Fibroblast of mammary gland (primary cell): ENCODE measurements at places on chromosomes 1 and 21.
A peak's percentile ranks its signal among the peaks of the same experiment; 100 is the strongest.

GRCh38 chr1:2159124-2159523 is 35.4 kb downstream of the FAAP20 start:
- no peak for DNase-seq

DNA sequence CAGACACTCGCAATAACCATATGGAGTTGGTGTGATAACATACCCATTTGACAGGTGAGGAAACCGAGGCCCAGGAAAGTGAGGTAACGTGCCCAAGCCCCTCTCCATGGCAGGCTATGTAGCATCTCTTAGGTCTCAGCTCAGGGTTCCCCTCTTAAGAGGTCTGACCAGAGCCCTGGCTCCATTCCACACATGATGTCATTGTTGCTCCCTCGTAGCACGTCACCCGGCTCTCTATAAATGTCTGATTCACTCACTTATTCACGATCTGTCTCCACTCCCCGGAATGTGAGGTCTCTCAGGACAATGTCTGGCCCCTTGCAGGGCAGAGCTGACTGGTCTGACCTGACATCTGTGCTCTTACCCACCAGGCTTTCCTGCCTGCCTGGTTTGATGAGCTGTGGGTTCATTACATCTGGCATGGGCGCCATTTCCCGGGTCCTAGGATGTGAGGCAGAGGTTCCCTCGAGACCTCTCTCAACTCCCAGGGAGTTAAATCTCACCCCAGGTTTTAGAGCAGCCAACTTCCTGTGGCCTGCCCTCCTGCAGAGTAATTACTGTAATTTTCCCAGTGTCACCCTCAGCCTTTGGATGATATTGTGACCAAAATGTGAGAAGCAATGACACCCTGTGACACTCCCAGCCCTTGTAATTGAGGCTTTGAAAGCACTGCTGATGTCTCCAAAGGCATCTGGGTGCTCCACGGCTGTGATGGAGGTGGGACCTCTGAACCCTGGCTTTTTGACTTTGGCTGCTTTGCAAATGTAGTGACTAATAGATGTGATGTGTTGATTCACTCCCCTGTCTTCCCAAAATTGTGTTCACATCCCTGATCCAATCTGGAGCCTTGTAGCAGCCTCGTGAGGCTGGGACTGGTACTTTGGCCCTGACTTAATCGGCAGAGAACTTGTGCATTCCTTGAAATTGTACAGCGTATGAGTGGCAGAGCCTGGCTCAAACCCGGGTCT is 10.6 kb downstream of the ACTL8 start:
- DNase-seq: peak; percentile 100

- DNase-seq: no peak
Measured at GRCh38 chr1:110113551-110113950, 1.3 kb downstream of the UBL4B start.

GRCh38 chr1:205598841-205599668 is 32.8 kb downstream of the ELK4 start:
- DNase-seq: peak; percentile 96

DNA sequence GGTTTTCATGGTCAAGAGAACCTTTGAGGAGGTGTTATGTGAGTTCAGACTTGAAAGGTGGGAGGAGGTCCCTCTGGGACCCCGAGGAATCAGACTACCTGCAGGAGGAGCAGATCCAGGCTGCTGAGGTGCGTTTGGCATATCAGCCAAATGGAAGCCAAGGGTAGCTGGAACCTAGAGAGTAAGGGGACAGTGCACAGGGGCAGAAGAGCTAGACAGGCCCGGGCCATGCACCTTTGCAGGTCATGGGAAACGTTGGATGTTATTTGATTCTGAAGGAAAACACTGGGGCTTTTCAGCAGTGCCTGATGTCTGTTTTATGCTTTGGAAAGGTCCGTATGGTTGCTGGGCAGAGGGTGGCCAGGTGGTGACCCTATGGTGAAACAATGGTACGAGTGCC is 169.2 kb downstream of the PGBD5 start:
- no peak for DNase-seq

DNA sequence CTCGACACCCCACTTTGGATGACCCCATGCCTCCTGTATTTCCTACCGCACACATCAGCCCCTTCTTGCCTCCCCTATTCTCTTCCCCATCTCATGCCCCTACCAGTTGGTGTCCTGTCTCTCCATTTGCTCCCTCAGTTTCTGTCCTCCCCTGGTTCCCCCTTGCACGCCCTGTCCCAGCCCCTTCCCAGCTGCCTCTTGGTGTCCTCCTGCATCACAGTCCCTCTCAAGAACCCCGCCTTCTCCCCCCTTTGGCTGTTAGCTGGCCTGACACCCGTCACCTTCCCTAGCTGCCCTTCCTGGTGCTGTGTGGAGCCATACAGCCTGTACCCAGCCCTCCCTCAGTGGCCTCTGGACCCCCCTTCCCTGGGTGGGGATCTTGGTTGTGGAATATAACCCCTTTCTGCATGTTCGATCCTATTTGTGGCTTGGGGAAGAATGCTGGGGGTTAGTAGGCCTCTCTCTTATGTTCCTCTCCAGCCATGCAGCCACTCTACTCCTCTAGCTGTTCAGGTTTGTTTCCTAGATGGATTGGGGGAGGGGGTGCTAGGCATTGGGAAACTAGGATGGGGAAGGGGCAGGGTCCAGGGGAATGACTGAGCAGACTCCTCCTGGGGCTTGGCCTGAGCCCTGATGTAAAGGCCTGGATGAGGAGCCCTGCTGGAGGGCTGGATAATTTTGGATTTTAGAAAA is 41.4 kb upstream of the NFASC start:
- no peak for DNase-seq

DNA sequence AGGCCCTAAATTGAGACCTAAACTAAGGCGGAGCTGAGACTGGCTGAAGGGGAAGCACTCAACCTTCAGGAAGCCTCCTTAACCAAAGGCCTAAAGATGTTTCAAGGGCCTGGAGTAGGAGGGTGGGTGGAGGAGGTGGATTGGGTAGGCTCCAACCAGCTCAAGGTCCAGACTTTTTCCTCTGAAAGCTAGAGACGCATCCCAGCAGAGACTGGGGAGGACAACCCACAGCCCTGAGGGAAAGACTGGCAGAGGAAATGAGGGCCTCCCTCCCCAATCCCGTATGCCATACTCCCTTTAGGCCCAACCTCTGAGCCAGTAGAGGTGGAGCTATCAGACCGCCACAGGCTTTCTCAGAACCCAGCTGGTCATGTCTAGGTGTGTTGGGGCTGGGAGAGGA is 1.1 kb downstream of the ECM1 start:
- no peak for DNase-seq

DNA sequence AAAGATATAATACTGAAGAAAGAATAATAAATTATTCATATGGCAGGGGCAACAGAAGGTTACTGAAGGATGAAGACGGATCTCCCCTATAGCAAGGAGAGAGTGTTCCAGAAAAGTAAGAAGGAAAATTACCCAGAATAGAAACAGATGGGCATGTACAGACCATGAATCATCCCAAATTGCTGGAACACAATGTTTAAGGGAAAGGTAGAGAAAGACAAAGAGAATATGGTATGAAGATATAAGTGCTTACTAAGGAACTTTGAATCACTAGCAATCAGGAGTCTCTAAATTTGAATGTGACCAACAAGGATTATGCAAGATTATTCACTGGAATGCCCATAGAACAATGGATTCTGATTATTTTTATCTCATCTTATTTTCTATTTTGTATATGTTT is 375.4 kb downstream of the COL11A1 start:
- DNase-seq: peak; percentile 3

DNA sequence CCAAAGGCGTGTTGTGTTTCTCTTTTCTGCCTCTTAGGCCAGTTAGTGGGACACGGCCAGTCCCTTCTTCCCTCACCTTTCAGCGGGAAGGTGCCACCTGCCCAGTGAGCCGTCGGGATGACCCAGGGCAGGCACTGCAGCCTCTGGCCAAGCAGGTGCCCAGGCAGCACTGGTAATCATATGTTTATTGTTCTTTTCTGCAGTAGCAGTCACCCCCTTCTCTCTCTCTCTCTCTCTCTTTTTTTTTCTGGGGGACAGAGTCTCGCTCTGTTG is 38.2 kb downstream of the CRYAA start:
- no peak for DNase-seq

DNA sequence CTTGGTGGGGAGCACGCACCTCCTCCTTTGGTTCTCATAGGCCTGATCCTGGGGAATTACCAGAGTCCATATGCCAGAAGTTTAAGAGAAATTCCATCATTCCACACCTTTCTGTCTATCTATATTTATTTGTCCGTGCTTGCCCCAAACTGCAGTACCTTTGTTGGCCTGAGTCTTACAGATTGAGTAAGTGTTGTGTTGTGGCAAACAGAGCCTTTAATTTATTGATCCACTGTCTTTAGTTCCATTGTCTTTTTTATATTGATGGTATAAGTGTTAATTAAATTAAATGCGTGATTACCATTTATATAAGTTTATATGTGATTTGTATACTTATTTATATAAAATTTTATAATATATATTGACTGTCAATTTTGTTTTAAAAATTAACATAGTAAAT is 4.9 kb downstream of the SH3BGR start:
- no peak for DNase-seq
